Osteoblast (primary cell): ENCODE measurements at places on chromosomes 11 and 22. TPM values are rescaled to one million over a fixed set of nuclear protein-coding genes. Genes with fewer than 3 reads are reported as not detected.
A peak's percentile ranks its signal among the peaks of the same experiment; 100 is the strongest.

NLRP14 gene
- under 0.01 TPM in 1 of 2 replicates, not detected in the other for total RNA-seq

DNA sequence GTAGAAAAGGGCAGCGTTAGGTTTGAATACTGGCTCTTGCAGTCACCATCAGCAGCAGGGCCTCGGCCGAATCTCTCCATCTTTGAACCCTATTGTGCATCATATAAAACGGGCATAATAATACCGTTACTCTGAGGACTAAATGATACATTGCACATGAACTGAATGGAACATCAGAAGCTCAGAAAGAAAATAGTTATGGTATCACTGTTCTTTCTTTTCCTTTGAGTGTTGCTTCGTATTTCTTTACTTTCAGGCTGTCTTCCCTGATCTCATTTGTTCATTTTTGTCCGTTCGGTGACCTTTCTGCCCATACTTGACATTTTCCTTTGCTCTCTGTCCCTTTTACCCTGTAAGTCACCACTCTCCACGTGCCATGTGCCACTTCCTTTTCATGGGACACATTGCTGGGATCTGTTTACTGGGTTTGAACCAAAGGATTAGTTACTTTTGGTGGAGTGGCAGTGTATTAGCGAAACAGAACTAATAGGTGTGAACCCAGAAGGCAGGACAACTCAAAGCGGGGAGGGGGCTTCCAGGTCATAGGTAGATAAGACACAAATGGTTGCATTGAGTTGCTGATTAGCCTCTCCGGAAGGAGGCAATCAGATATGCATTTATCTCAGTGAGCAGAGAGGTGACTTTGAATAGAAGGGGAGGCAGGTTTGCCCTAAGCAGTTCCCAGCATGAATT is 717 bp upstream of the ZNF202 start:
- DNase-seq = peak; percentile 41

DNA sequence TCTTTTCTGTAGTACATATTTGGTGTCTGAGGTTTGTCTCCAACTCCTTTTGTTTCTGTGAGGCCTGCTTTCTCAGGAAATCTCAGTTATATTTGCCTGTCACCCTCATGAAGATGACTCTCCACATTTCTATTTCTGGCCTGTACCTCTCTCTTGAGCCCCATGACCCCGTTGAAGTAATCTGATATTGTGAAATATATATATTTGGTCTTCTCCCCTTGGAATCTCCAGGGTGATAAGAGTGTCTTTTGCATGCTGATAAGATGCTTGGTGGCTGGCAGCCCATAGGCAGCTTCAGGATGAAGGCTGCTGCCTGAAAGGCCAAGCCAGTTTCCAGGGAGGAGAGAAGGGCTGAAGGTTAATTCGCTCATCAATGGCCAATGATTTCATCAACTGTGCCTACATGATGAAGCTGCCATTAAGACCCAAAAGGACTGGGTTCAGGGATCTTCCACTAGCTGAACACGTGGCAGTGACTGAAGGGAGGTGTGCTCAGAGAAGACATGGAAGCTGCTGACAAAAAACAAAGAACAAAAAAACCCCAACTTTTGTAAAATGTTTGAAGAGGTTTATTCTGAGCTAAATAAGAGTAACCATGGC is 67.4 kb downstream of the MICAL2 start:
- no peak for DNase-seq

DNA sequence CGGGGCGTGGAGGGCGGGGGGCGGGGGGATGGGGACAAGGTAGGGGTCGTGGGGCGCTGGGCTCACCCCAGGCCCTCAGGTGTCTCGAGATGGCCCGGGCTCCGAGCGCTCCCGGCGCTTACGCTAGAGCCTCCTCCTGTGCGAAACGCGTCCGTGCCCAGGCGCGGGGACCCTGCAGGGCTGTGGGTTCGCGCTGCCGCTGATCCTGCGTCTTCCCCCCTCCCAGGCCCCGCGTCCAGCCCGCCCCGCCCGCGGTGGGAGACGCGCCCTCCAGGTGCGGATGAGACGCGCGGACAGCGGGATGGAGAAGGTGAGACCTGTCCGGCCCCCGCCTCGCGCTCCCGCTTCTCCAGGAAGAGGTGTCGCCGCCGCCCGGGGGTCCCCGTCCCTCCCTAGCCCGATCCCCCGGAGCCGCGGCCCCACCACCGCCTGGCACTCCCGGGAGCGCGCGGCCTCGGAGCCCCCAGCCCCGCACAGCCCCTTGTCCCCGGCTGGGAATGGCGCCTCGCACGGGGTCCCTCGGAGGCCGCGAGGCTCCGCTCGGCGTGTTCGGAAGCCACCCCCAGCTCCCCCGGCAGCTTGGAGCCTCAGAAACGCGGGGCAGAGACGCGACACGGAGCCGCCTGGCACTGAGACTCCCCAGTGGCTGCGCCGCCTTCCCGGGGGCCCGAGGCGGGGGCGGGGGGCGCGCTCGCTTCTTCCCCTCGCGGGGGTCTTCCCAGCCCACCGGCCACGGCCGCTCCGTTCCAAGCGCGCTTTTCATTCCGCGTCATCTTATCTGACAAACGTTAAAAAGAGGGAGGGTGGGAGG is 27.6 kb upstream of the TOLLIP start:
- no peak for DNase-seq

- no peak for DNase-seq
These were observed 66.7 kb upstream of the CSNK2A3 start for GRCh38 chr11:11419747-11420146.
